ENCODE measurements at places on chromosomes 13 and 19.

- no peak for DNase-seq
Observed at GRCh38 chr13:30141775-30142485, 165.4 kb downstream of the KATNAL1 start.

DNA sequence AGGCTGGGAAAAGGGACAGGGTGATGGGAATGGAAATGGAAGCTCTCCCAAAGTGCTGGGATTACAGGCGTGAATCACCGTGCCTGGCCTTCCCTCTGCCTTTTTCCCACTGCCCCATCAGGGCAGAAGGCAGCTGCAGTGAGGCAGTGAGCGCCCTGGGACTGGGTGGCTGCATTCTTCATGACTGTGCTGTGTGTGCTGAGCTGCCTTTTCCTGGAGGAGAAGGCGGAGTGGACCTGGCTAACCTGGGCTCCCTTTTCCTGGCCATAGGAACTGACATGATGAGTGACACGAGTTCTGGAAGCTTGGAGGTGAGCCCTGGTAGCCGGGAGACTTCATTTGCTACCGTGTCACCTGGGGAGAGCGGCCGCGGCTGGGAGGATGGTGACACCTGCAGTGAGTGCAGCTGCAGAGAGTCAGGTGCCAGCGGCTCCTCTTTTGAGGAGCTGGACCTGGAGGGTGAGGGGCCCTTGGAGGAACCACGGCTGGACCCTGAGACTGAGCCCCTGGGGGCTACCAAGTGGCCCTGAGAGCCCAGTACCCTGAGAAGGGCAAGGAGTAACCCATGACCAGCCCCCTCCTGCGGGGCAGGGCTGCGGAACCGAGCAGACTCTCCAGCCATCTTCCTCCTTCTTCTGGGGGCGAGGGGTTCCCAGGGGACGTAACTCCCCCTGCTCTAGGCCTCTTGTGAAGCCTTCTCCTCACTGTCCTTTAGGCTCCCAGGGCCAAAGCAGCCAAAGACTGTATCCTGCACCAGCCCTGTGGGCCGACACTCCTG, 26.3 kb upstream of the ZNF492 start:
- no peak for DNase-seq

DNA sequence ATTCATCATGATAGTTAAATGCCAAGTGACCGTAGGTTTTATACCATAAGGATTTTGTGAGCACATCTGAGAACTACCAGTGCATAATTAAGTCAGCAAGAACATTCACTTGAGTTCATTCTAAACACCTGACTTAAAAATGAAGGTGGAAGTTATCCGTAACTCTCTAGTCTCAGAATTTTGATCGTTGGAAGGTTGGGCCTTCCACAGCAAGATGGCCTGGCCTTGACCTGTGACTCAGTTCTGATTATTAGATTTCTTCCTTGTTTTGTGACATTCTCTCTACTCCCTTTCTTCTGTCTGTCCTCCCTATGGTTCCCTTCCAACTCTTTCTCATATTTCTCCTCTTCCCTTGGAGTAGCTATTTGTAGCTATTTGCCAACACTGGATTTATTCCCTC, 20.0 kb upstream of the WDFY2 start:
- no peak for DNase-seq

GRCh38 chr13:62094932-62095331, 679.3 kb upstream of the PCDH20 start:
- no peak for DNase-seq

DNA sequence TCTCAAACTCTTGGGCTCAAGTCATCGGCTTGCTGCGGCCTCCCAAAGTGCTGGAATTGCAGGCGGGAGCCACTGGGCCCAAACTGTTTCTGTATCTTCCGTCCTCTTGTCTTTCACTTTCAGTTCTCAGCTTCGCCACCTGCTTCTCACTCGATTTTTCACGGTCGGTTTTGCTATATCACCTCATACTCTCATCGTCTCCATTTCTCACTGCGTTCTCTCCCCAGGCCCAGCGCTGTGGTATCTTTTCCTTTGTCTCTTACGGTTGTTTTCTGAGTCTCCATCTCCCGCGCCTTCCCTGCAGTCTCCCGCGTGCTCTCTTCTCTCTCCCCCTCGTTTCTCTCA, 14.9 kb downstream of the SSC5D start:
- DNase-seq: no peak

- DNase-seq: no peak
Observed at GRCh38 chr19:41702171-41702651, 6.2 kb upstream of the CEACAM5 start.

- no peak for DNase-seq
Observed at GRCh38 chr19:823565-824121, 1.9 kb upstream of the PLPPR3 start.

GRCh38 chr19:4391306-4391693, 9.0 kb downstream of the SH3GL1 start:
- DNase-seq: no peak

- no peak for DNase-seq
Observed at GRCh38 chr13:104831831-104832230, 1703.6 kb downstream of the EFNB2 start.

GRCh38 chr13:23160638-23161480, 19.9 kb upstream of the SGCG start:
- no peak for DNase-seq

- no peak for DNase-seq
Observed at GRCh38 chr13:100515410-100515800, 73.2 kb downstream of the GGACT start.

DNA sequence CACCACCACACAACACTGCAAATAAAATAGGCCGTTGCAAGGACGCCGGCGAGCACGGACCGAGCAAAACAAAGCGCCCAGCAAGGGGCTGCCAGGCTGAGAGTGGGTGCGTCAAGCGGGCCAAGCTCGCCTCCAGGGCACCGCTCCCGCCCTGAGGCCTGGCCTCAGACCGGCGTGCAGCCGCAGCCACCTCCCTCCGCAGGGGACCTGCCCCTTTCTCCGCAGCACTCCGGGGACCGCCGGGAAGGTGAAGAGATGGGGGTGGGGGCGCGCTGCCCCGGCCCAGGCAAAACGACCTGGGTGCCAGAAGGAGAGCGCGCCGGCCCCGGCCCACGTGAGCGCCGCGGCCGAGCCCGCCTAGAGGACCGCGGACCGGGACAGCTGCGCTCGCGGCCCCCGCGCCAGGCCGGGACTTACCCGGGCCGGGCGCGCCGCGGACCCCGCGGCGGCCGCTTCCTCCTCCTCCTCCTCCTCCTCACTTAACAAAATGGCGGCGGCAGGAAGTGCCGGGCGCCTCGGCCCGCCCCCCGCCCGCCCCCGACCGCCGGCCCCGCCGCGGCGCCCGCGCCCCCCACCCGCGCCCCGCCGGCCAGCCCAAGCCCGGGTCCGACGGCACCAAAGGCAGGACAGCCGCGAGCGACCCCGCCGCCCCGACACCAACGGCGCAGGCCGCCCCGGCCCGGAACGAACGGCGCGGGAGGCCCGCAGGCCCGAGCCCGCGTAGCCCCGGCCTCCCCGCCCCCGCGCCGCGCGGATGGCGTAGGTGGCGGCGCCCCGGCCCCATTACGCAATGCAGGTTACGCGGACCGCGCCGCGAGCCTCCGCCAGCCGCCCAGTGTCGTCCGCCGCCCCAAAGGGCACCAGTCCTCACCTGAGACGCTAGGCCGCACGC, 674 bp downstream of the BRD4 start:
- DNase-seq: peak; percentile 62

DNA sequence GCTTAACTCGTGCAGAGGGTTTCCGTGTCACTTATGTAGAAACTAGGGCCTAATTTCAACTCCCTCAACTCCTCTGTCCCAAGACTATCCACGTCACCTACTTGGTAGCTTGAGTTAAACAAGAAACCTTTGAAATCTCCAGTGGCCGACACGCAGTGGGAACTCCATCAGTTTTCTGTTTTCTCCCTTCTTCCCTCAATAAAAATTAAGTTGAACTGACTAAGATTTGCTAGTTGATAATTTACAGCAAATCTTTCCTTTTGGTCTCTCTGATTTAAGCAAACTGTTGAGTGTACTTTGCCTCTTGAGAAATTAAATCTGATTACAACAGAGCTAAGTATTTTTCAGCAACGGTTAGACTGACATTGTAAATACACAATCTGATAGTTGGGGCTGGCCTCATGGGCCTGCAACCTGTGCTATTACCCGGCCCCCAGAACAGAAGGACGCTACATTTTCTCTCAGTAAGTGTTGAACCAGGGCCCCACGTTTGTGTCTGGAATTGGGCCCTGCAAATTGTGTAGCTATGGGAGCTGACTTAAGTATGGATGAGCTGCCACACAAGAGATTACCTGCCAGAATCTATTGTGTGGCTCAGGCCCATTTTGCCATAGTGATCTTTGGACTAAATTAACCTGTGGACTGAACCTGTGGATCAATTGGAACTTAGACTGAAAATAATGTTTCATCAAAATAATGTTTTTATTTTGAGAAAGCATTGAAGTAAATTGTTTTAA, 708 bp upstream of the ESD start:
- DNase-seq: no peak

DNA sequence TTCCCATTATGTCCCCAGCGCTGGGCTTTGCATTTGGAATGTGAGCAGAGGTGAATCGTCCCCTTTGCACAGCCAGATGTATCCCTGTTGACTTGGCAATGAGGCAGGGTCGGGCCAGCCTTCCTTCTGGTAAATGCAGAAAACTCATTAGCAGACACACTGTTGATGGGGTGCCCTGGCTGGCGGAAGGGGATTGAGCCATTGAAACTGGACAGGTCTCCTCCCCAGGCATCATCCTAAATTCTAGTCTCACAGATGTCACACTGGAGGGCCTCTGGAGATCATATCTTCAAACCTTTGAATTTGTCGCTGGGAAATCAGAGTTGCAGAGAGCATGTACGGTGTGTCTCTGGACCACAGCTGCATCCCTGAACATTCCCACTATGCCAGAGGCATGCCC, 219.5 kb upstream of the TSHZ3 start:
- DNase-seq: no peak

GRCh38 chr19:2782329-2782935, 641 bp downstream of the SGTA start:
- DNase-seq: no peak

DNA sequence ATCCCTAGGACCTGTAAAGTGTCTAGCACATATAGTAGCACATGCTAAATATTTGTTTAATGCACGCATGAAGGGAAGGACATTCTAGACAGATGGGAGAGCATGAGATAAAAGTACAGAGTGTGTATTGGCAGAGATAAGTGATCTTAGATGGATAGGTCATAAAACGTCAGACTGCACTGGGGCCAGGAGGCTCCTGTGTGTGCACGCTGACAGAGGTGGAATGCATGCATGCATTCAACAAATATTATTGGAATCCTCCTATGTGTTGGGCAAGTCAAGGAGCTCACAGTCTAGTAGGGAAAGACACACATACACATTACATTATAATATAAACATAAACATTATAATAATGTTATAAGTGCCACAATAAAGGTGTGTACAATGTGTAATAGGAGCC, 73.3 kb downstream of the FGF9 start:
- DNase-seq: no peak

GRCh38 chr13:33745370-33746324, 72.3 kb upstream of the RFC3 start:
- DNase-seq: no peak

DNA sequence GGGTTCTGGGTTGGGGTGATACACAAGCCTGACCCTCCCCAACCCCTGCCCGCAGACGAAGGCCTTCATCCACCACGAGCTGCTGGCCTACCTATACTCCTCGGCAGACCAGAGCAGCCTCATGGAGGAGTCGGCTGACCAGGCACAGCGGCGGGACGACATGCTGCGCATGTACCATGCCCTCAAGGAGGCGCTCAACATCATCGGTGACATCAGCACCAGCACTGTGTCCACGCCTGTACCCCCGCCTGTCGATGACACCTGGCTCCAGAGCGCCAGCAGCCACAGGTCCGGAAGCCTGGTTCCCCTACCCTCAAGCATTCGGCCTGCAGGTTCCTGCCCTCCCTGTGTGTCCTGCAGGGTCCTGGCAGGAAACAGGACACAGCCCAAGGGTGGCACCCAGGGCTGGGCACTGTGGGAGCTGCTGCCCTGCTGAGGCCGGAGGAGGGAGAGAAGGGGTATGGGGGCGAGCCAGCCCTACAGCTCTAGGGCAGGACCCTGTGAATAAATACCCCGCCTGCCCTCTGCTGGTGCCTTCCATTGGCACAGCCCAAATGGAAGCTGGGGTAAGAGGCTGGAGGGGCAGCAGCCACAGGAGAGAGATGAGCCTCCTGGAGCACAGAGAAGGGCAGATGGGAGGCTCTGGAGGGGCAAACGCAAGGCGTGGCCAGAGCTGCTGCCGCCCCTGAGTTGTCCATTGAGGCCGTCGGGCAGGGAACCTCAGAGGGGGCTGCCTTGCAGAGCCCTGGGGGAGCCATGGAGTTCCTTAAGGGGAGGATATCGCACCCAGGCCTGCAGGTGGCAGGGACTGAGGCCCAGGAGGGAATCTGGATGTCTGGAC, 6.8 kb downstream of the TMED1 start:
- no peak for DNase-seq

DNA sequence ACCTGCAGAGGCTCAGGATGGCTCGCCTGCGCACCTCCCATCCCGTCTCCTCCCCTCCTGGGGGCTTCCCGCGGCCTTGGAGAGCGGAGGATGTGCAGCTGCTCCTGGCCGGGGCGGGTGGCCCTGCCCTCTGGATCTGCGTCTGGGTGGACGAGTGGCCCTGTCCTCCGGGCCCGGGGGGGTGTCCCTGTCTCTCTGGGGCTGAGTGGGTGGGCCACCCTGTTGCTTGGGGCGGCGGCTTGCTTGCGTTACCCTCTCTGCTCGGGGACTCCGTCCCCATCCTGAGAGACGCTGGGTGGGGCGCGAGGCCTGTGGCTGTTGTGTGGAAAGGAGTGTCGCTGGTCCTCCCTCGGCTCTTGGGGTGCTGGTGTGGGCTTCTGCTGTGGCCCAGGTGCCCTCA, 34.6 kb downstream of the DOT1L start:
- no peak for DNase-seq

Data from hematopoietic multipotent progenitor cell treated with erythropoietin and hydrocortisone succinate and interleukin-3 and kit ligand, for 17 days (in vitro differentiated cells).